ENCODE measurements at places on chromosomes 5 and 9.

GRCh38 chr9:84703793-84704192 is 34.3 kb downstream of the NTRK2 start:
- H3K27me3 ChIP-seq = peaks cover 3% of the 10 kb centered on the region
- no peak overlapping the region for H3K27ac ChIP-seq
- H3K4me1 ChIP-seq = peaks cover 53% of the 10 kb centered on the region
- no peak overlapping the region for H3K4me3 ChIP-seq

DNA sequence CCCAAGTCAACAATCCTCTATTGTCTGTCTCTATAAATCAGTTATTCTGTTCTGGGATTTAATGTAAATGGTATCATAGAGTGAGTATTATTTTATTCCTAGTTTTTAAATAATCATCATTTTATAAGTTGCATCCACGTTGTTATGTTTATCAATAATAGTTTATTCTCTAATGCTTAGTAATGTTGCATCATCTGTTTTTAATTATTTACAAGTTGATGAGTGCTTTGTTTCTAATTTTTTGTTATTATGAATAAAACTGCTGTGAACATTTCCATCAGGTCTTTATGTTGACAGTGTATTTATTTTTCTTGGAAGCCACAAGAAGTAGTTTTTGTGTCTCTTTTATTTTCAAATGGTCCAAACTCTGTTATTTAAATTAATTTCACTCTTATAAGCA is 1201.2 kb upstream of the CDH6 start:
- no peaks in the 10 kb centered on the region for H3K4me1 ChIP-seq
- no peak overlapping the region for H3K27ac ChIP-seq
- no peak overlapping the region for H3K4me3 ChIP-seq
- peaks cover 3% of the 10 kb centered on the region for H3K27me3 ChIP-seq

- no peak overlapping the region for H3K4me3 ChIP-seq
- H3K36me3 ChIP-seq = no peaks in the 10 kb centered on the region
- no peak overlapping the region for H3K27ac ChIP-seq
Measured at GRCh38 chr9:138101444-138102234, 224.1 kb downstream of the CACNA1B start.

DNA sequence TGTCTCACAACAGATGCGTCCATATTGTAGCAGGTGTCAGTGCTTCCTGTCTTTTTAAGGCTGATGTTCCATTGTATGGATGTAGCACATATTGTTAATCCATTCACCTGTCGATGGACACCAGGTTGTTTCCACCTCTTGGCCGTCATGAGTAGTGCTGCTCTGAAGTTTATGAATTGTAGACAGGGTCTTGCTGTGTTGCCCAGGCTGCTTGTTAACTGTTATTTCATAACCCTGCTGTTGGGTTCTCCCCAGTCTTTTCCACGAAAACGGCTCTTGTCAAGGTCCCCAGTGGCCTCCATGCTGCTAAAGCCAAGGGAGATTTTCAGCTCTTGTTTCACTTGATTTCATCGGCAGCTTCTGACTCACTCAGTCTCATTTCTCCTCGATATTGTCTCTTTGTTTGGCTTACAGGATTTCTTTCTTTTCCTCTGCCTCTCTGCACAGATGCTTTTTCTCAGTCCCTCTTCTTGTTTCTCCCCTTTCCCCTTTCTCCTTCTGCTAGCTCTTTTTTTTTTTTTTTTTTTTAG is 12.1 kb upstream of the PSD2 start:
- H3K4me1 ChIP-seq = peaks cover 4% of the 10 kb centered on the region
- no peak for DNase-seq
- peaks cover 64% of the 10 kb centered on the region for H3K27me3 ChIP-seq
- H3K27ac ChIP-seq = no peak overlapping the region
- no peaks in the 10 kb centered on the region for H3K36me3 ChIP-seq

GRCh38 chr9:71796100-71796767 is 27.9 kb upstream of the CEMIP2 start:
- H3K27ac ChIP-seq = no peak overlapping the region
- peaks cover 3% of the 10 kb centered on the region for H3K27me3 ChIP-seq
- no peaks in the 10 kb centered on the region for H3K36me3 ChIP-seq
- no peaks in the 10 kb centered on the region for H3K4me1 ChIP-seq

GRCh38 chr5:12691330-12691729 is 787.1 kb upstream of the CTNND2 start:
- no peaks in the 10 kb centered on the region for H3K36me3 ChIP-seq
- peak overlapping the region; percentile 62 for H3K27ac ChIP-seq
- H3K4me1 ChIP-seq = peaks cover 7% of the 10 kb centered on the region
- DNase-seq = no peak
- H3K27me3 ChIP-seq = no peaks in the 10 kb centered on the region

GRCh38 chr5:140000332-140000731 is 42.8 kb downstream of the NRG2 start:
- H3K4me3 ChIP-seq = no peak overlapping the region
- H3K4me1 ChIP-seq = no peaks in the 10 kb centered on the region
- no peaks in the 10 kb centered on the region for H3K36me3 ChIP-seq
- no peak overlapping the region for H3K27ac ChIP-seq

DNA sequence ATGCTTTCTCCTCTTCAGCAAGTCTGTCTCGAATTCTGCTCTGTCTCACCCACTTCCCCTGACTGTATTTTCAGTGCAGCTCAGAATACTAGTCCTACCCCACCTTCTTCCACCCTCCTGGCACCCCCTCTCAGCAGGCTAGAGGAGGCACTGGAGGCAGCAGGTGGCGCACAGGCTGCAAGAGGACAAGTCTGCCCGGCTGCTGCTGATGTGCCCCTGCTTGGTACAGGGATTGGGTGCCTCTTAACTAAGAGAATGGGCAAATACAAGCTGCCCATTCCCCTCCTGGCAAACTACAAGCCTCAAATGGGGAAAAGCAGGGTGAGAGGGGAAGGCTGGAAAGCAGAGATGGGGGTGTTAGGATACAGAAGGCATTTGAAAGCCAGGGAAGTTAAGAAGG is 5.1 kb downstream of the TLN1 start:
- H3K27ac ChIP-seq = peak overlapping the region; percentile 69
- H3K4me3 ChIP-seq = no peak overlapping the region
- no peak for DNase-seq
- H3K4me1 ChIP-seq = no peaks in the 10 kb centered on the region
- H3K36me3 ChIP-seq = peaks cover 33% of the 10 kb centered on the region

DNA sequence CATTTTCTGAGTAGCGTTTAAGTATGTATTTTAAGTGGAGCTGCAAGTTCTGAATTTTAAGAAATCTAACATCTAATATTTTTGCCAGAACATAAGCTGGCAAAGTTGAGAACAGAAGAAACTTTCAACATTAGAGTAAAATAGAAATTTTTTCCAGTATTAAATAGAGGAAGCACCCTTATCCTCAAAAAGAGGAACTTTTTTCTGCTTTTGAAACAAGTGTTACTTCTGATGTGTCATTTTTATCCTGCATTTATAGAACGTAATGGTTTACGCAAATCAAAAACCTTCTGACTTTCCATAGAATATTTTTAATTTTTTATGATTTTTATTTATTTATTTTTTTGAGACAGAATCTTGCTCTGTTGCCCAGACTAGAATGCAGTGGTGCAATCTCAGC is 21.8 kb downstream of the ZBED3 start:
- H3K36me3 ChIP-seq = peaks cover 67% of the 10 kb centered on the region
- no peaks in the 10 kb centered on the region for H3K27me3 ChIP-seq
- H3K4me3 ChIP-seq = no peak overlapping the region

- DNase-seq = no peak
- H3K27me3 ChIP-seq = no peaks in the 10 kb centered on the region
- no peak overlapping the region for H3K27ac ChIP-seq
- H3K4me1 ChIP-seq = peaks cover 9% of the 10 kb centered on the region
- H3K36me3 ChIP-seq = no peaks in the 10 kb centered on the region
Measured at GRCh38 chr9:8136477-8136876, 336.9 kb upstream of the DMAC1 start.

DNA sequence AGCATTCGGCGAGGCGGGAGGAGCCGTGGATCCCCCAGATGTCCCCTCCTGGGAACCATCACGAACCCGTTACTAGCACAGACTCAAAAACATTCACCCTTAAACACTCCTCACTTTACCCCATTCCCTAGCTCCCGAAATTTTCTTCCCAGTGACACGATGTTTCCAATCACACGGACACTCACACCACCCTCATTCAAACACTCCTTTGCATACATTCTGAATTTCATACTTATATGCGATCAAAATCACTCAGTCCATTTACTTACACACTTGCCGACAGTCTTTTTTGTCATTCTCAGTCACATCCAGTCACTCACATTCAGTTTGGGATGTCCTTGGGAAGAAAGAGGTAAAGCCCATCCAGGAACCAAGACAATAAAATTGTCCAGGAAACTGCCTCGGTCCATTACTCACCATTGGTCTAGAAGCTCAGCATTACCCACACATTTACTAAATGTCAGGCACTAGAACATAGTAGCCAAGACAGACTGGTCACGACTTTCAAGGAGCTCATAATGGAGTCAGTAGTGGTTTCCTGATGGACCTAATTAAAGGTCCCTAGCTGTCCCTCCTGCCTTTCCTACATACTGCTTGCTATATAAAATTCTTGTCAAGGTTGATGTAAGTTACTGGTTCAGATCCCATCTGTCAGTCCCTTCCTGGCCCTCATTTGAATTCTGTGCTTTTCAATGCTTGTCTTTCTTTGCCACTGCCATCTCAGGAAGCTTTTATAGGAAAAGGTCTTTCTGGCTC is 574 bp downstream of the SLC35A4 start:
- H3K36me3 ChIP-seq = peaks cover 11% of the 10 kb centered on the region
- peak overlapping the region; percentile 94 for H3K4me3 ChIP-seq
- H3K27me3 ChIP-seq = no peaks in the 10 kb centered on the region

GRCh38 chr5:171442287-171443042 is 23.0 kb downstream of the FGF18 start:
- H3K27me3 ChIP-seq = peaks cover 31% of the 10 kb centered on the region
- no peak overlapping the region for H3K27ac ChIP-seq
- DNase-seq = no peak
- H3K36me3 ChIP-seq = peaks cover 21% of the 10 kb centered on the region
